ENCODE measurements at places on chromosomes 12 and 14.

DNA sequence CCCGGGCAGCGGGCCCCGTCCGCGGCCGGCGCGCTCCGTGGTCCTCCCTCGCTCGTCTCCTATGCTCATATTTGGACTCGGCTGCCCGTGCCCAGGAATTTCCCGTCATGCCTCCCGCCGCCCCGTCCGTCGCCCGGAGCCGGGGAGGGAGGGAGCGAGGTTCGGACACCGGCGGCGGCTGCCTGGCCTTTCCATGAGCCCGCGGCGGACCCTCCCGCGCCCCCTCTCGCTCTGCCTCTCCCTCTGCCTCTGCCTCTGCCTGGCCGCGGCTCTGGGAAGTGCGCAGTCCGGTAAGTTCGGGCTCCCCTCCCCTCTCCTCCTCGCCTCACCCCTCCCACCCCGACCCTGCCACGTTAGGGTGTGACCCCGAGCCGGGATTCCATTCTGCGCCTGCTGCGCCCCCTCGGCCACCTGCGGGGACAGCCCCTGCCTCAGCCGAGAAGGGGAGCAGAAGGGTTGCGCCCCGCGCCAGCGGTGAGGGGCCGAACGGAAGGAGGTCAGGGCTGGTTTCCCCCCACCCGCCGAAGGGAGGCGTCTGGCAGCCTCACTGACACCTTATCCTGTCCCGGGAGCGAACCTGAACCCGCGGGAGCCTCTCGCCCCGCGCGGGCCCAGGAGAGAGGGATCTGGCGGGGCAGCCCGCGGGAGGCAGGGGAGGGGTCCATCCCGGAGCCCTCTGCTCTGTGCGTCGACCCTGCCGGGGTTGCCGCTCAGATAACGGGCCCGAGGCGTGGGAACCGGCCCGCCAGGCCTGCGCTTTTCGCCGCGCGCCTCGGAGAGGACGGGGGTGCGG, at the start of gene MSRB3:
TSS of gene MSRB3 (plus strand) at position 108 of the 793 bp plus-strand sequence. CDS start 29,897 bp downstream, outside the sequence.
- no peak for DNase-seq

GRCh38 chr14:93113678-93114067, 2.1 kb downstream of the ITPK1 start:
- no peak for DNase-seq

- no peak for DNase-seq
These were observed 41.2 kb upstream of the TCL1B start for GRCh38 chr14:95644981-95645380.

DNA sequence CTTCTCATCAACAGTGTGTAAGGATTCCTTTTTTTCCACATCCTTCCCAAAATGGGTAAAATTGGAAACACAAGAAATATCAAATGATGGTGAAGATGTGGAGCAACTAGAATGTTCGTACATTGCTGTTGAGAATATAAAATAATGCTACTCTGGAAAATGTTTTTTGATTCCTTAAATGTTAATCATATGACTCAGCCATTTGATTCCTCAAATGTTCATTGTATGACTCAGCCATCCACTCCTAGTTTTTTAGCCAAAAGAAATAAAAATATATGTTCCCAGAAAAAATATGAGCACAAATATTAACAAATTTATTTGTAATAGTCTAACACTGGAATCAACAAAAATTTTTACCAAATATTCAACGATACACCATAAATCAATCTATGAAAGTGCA, 1108.6 kb downstream of the LRFN5 start:
- no peak for DNase-seq

GRCh38 chr14:100224229-100224866, 14.6 kb upstream of the YY1 start:
- DNase-seq, result no peak
